NCI-H187 (cell line): ENCODE measurements at places on chromosomes 2 and 18.

DNA sequence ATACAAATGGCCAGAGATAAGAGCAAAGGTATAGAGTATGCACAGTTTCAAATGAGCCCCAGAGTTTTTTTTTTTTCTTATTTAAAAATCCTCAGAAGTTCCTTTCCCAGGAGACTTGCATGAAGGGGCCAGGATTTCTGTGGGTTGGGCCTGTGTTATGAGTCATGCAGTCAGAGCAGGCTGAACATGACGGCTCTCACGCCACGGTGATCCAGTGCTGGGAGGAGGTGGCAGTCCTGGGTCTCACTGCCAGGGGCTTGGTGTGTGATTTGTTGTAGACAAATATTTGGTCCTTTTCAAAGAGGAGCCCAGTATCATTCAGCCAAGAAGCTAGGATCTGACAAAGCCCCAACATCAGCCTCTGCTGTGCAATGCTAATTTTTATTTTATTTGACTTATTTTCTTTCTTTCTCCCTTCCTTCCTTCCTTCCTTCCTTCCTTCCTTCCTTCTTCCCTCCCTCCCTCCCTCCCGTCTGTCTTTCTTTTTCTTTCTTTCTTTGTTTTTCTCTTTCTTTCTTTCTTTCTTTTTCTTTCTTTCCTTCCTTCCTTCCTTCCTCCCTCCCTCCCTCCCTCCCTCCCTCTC is 10.4 kb upstream of the KCNE4 start:
- no peak for DNase-seq

- no peak for DNase-seq
Measured at GRCh38 chr2:209383212-209383611, 40.6 kb upstream of the MAP2 start.

DNA sequence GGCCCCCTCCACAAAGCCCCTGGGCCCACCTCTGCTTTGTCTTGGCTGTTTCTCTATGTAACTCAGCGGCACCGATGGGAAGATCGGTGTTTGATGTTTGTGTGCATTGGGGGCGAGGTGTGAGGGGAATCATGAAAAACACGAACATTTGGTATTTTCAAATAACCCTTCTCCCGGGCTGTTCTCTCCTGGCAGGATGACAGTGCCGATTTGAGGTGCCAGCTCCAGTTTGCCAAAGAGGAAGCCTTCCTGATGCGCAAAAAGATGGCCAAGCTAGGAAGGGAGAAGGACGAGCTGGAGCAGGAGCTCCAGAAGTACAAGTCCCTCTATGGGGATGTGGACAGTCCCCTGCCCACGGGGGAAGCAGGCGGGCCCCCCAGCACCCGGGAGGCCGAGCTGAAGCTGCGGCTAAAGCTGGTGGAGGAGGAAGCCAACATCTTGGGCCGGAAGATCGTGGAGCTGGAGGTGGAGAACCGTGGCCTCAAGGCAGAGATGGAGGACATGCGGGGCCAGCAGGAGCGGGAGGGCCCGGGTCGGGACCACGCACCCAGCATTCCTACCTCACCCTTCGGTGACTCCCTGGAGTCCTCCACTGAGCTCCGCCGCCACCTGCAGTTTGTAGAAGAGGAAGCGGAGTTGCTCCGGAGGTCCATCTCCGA is 78.1 kb downstream of the MTCL1 start:
- no peak for DNase-seq

DNA sequence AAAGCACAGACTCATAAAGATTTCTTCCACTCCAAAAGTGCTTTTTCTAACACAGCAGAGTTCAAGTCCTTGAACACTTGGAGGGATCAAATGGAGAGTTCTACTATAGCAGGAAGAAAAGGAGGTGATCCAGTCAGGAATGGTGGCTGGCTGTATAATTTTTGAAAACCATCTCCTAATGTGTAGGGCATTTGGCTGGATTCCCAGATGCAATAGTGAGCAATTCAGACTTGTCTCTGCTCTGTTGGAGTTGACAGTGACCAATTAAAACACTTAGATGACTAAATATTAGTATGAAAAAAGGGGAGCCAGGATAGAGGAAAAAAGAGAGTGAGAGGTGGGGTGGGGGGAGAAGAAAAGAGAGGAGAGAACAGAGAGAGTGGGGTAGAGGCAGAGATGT is 5.3 kb upstream of the G6PC2 start:
- DNase-seq, result no peak

DNA sequence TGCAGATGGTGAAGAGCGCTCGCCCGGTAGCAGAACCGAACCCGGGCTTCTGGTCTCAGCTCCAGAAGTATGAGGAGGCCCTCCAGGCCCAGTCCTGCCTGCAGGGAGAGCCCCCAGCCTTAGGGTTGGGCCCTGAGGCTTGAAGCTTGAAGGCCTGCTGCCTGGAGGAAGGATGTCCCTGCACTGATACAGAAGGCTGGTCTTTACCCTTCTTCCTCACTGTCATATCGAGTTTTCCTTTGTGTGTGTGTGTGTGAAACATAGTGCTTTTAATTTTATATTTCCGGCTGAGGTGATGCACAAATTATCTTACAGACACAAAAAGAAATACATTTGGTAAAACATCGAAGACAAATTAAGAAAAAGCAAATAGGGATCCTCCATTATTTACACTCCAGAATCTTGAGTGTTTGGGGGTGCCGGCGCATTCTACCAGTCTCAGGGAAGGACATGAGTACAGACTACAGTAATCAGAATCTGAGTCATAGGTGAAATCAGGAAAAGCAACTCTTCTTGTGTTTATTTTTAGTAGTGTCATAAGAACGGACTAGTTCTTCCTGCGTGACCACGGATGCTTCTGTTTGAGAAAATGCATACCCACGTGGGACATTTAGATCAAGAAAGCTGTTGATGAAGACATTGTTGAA is 1.3 kb downstream of the DUSP28 start:
- DNase-seq, result no peak

- DNase-seq, result no peak
Measured at GRCh38 chr2:68907232-68907919, 36.2 kb upstream of the BMP10 start.

DNA sequence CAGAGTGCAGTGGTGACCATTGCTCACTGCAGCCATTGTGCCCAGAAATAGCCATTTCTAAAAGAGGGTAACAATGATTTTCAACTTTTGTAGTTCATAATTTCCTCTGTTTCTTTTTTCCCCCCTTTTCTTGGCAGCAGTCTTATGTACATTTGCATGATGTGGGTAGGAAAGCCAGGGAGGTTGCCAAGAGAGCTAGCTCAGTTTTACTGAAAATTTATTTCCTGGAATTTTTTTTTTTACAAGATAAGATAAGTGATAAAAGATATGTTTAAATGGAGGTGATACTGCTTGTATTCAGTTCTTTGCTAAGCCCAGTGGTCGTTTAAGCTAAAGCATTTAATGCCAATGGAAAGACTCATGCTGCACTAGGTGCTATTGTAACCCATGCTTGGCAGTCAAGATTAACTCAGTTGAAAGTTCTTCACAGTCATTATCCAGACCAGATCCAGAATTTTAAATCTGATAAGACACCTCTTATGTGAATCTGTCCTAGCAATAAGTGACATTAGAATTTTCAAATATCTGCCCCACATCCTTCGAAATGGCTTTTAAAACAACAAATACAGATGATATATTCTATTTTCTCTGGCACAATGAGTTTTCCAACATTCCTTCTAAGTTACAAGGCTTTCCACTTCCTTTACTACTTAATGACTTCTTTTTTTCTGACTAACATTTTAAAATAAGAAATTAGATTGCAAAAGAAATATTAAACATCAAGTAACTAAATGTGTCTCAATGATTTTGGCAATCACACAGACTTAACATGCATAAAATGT is 4.4 kb upstream of the ATP8B1 start:
- DNase-seq, result no peak

DNA sequence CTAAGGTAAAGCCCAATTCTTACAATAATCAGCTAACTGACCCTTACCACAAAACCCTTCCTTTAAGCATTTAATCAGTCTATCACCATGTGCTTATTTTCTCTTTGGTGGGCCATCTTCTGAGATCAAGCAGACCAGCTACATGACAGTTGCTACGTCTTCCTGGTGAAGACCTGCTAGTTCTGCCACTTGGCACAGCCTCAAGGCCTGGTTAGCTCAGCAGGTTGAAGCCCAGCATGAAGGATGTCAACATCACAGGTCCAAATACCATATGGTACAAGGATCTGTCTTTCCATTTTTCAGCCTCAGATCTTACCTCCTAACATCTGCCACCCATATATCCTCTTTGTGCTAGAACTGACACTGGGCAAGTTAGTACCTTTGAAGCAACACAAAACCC is 636.9 kb downstream of the LRP1B start:
- no peak for DNase-seq

GRCh38 chr2:230343747-230344146 is 16.8 kb downstream of the SP140L start:
- DNase-seq, result no peak

GRCh38 chr2:27805180-27805579 is 33.7 kb downstream of the MRPL33 start:
- no peak for DNase-seq

DNA sequence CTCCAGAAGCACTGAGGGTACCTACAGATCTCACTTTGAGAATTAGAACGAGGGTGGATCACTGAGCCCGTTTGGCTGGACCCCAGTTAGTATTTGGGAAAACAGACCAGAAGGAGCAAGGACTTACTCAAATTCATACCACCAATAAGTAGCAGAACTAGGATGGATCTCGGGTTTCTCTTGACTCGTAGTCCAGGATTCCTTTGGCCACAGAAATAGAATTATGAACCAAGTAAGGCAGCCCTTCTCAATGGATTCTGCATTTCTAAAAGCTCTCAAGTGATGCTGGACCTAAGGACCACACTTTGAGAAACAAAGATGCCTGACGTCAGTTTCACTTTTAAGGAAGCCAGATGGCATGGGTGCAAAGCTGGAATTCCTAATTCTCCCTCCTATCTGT is 153.0 kb downstream of the KLHL29 start:
- DNase-seq, result no peak

- no peak for DNase-seq
Measured at GRCh38 chr18:76102156-76102555, 392.9 kb downstream of the ZNF516 start.
